AG04450 (cell line): ENCODE measurements at places on chromosomes 12 and 14. TPM values are rescaled to one million over a fixed set of nuclear protein-coding genes. Genes with fewer than 3 reads are reported as not detected.

- DNase-seq: no peak
Observed at GRCh38 chr14:69708586-69709560, 58.1 kb upstream of the SRSF5 start.

DNA sequence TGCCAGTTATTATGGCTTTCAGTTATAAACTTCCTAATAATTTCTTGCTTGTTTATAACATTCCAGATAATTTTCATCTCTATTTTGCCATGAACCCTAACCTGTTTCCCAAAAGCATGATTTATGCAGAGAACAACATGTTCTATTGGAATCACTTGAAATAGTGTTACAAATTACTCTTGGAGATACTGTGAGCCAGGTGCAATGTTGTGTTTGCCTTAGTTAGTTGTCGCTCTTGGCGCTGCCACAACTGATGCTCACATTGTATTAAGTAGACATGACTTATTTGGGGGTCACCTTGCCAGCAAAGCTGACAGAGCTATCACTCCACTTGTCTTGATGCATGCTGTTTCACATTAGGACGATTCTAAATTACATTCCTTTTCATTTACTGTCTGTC lies 49.4 kb downstream of the TSPAN8 start:
- no peak for DNase-seq

DNA sequence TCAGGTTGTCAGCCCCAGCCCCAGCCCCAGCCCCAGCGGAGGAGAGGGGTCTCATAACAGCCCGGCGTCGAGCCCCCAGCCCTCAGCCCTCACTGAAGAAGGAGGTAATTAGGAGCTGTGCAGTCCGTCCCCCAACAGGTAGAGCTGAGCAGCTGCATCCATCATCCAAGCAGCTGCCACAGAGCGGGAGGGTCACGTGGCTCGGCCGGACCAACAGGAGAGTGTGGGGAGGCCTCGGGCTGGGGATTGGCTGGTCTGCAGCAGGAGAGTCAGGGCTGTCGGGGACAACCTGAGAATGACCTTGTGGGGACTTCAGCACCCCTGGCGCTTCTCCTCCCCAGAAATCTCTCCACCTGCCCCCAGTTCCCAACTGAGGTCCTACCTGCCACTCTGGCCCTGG lies 29.6 kb downstream of the SMUG1 start:
- no peak for DNase-seq

FAM186B gene
- 0.05 and 0.07 TPM in 2 replicates for polyA plus RNA-seq

RPGRIP1 gene
- polyA plus RNA-seq: not detected in 2 replicates

DNA sequence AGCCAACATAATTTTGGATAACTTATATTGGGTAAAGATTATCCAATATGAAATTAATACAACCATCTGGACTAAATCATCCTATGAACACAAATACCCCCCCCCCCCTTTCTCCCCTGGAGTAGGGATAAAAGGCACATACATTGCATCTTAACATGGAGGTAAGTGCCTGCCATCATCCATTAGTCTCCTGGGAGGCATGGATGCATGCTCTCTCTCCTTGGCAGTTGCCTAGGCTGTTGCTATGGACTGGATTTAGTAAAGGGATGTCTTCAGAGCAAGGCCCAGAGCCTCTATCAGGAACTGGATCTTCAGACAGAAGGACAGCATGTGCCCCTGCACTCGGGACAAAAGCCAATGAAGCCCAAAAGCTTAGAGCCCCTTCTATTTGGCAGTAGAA lies 40.6 kb downstream of the SMOC1 start:
- no peak for DNase-seq

DNA sequence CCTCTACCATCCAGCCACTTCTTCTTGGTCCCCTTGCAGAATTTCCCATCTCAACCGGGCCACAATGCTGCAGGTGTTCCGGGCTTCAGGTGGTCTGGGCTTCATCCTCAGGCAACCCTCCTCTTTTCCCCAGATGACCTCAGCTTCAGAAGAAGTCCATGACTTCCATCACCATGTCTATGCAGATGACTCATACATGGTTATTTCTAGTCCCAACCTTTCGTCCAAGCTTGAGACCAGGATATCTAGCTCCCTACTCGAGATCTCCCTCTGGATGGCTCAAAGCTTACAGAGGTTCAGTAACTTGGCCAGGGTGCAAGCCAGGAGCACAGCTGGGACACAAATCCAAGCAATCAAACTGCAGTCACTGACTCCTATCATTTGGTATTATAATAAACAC lies 154.6 kb upstream of the NOS1 start:
- DNase-seq: no peak

DNA sequence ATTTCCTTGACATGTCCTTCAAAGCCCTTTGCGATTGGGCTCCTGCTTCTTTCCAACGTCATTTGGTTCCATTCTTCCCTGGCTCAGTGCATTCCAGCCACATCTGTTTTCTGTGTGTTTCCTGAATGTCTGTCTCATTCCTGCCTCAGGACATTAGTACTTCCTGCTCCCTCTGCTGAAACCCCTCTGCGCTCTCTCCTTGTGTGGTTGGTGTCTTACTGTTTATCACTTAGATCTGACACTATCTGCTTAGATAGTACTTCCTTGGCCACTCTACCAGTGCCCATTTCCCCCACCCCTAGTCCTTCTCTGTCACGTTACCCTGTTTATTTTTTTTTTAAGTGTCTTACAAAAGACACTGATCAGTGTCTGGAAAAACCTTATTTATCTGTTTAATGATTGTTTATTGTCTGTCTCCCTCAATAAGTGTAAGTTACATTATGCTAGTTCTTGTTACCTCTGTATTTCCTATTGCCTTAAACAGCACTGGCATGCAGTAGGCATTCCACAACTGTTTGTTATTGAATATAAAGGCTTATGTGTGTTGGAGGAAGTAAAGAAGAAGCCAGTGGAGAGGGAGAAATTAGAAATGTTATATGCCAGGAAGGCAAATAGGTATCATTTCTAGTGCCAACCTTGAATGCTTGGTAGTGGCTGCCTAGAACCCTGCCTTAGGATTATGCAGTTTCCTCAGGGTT lies 21.5 kb downstream of the DYRK2 start:
- DNase-seq: no peak

DNA sequence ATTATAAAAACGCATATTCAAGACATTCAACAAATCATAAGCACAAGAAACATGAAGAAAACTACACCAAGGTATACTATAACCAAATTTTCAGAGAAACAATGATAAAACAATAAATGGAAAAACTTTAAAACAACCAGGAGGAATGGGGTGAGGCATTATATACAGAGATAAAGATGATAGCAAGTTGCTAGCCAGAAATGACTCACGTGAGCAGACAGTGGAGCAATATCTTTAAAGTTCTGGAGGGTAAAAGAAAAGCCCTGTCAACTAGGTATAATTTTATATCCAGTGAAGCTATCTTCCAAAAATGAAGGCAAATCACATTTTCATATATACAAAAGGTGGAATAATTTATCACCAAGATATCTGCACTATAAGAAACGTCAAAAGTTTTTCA lies 97.8 kb upstream of the PCED1B start:
- no peak for DNase-seq

DNA sequence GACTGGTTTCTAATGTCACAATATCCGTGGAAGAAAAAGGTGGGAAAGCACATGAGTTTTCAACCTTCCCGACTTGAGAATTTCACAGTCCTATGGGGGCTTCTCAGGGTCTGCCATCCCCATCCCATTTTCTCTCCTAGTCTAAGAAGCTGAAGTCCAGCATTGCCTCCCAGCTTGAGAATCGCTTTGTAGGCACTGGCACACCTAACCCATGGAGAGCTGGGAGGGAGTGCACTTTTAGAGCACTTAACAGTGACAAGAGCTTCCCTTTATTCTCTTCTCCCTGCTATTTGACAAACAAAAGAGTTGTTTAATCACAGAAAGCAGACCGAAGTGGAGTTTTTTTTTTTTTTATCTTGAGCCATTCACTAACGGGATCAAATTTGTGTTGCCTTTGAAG lies 22.8 kb upstream of the SRRM4 start:
- DNase-seq: no peak

GRCh38 chr12:70149013-70149412 lies 94.2 kb upstream of the CNOT2 start:
- no peak for DNase-seq

GRCh38 chr14:97976861-97977260 lies 1179.7 kb downstream of the VRK1 start:
- DNase-seq: no peak

CATSPERB gene
- polyA plus RNA-seq: not detected in 2 replicates

FITM1 gene
- 0.07 TPM in 1 of 2 replicates, not detected in the other for polyA plus RNA-seq

- no peak for DNase-seq
Observed at GRCh38 chr14:101957406-101958234, 6.8 kb upstream of the DYNC1H1 start.

- no peak for DNase-seq
Observed at GRCh38 chr12:115433014-115433634, 749.1 kb upstream of the TBX3 start.

CLEC4C gene
- not detected in 2 replicates for polyA plus RNA-seq

GRCh38 chr12:123938679-123939480 lies 33.8 kb downstream of the CCDC92 start:
- no peak for DNase-seq

DNA sequence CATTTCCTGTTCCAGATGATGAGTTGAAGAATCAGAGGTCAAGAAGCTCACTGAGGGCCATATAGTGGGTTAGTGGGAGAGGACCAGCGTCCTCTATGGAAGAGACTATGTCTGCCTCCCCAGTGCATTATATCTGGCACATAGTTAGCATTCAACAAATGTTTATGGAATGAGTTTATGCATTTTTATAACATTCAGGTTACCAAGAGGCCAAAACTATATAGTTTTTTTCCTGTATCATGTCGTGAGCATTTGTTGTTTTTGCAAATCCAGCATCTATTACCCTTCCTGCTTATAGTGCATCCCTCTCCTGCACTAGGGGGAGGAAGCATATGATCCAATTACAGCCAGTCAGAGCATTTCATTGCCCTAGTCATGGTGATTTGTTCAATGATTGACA lies 60.6 kb downstream of the SUDS3 start:
- DNase-seq: no peak

GRCh38 chr12:114186241-114187002 lies 219.5 kb downstream of the TBX5 start:
- no peak for DNase-seq

RDH5 gene
- 4.9 and 5.2 TPM in 2 replicates for polyA plus RNA-seq

- no peak for DNase-seq
Observed at GRCh38 chr14:72788255-72788654, 105.6 kb downstream of the DPF3 start.

DNA sequence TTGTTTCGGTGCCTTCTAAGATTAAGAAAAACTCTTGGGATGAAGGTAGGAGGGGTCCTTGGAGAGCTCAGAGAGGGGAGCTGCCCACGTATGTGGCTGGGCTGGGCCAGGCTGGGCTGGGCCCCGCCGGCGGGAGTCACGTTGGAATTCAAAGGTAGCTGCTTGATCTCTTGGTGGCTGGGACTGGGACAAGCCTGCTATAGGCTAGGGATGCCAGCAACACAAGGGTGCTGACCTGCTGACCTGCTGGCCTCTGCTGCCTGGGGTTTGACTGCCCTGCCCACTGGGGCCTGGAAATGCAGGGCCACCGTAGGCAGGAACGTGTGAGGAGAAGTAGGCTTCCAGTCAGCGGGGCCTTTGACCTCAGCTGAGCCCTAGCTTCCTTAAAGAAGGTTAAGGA lies 52.8 kb upstream of the GTF2A1 start:
- DNase-seq: no peak

DNA sequence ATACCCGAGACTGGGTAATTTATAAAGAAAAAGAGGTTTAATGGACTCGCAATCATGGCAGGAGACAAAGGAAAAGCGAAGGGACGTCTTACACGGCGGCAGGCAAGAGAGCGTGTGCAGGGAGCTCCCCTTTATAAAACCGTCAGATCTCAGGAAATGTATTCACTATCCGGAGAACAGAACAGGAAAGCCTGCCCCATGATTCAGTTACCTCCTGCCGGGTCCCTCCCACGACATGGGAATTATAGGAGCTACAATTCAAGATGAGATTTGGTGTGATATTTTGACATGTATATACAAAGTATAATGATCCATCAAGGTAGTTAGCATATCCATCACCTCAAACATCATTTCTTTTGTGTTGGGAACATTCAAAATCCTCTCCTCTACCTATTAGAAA lies 2.3 kb upstream of the CDCA4 start:
- DNase-seq: no peak

DNA sequence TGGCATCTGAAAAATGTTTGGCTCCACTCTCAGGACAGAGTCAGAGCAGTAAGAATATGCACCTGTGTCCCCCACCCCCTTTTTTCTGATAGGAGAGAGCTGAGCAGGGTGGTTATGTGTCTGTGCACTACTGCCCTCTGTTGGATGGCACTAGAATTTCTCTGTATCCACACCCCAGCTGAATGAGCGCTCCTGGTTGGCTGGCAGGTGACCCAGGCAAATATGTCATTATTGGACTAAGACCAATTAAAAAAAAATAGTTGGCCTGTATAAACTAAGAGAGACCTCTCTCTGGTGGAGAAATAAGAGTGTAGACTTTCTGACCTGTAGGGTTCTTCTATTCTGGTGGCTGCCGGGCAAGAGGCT lies 107.0 kb downstream of the PTCSC3 start:
- DNase-seq: no peak

OR4N5 gene
- polyA plus RNA-seq: not detected in 2 replicates

CMA1 gene
- not detected in 2 replicates for polyA plus RNA-seq

LMO3 gene
- 1.0 and 2.0 TPM in 2 replicates for polyA plus RNA-seq

RAD9B gene
- polyA plus RNA-seq: 0.07 and 0.26 TPM in 2 replicates

GRCh38 chr12:49644620-49644994 lies 21.2 kb downstream of the PRPF40B start:
- peak; percentile 54 for DNase-seq

PPP4R3A gene
- 42.4 and 46.9 TPM in 2 replicates for polyA plus RNA-seq

GRCh38 chr14:93035917-93036651 lies 79.6 kb downstream of the ITPK1 start:
- no peak for DNase-seq

DNA sequence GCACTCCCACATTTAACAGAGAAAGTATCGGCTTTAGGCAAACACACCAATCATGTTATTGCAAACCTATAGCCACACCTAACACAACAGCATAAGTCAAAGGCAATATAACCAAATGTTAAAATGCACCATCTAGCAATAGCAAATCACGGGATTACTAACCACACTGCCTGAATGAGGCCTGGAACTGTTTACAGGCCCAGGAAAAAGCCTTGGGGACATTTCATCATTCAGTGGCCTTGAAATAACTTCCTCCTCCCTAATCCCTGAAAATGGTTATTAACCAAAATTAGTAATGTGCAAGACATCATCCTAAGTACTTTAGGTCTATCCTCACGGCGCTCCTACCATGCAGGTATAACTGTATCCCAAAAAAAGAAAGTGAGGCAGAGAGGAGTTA lies 2.3 kb downstream of the GALC start:
- no peak for DNase-seq

DNA sequence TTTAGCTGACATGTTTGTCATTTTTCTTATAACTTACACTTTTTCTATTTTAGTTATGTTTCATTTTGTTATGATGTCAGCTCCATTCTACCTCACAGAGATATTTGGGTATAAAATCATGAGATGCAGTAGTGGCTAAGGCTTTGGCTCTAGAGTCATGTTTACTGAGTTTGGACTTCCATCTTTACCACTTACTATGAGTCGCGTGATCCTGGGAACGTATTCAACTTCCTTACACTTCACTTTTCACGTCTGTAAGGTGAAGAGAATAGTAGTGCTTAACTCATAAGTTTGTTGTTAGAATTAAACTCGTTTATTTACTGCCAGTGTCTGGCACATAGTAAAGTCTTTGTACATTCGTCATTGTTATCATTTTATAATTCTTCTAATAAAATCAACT lies 126.3 kb downstream of the ERC1 start:
- DNase-seq: no peak
